ENCODE measurements at places on chromosomes 12 and 14.
A peak's percentile ranks its signal among the peaks of the same experiment; 100 is the strongest.

DNA sequence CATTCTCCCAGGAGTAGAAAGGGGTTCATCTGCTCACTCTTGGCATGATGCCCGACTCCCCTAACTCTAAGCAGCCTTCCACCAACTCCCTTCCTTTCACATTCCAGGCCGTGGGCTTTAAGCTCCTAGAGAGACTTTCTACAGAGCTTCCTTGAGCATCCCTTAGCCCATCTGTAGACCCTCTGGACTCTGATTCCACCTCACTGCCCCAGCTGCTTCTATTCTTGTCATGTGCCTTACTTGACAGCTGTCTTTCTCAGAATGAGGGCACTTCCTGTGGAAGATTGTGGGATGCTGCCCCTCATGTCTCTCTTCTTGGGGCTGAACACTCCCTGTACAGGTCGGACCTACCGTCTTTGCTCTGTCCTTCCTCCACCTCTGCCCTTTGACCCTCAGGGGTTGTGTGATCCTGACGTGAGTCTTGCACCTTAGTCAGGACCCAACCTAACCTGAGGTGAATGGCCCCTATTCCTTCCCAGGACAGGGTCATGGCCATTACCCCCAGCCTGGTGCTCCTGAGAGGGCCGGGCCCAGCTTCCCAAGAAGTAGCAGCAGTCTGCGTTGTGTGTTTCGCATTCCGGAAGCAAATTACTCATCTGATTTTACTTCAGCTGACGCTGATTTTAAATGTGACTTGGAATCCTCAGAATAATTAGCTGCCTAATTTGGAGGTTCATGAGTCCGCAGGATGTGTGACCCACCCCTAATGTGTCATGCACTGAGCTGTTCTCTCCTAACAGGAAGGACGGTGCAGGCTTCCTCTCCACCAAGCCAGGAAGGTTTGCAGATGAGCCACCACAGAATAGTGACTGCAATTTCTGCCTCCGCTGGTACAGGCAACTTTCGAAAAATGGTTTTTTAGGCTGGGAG is 2.7 kb upstream of the GALNT6 start:
- DNase-seq = peak; percentile 66

DNA sequence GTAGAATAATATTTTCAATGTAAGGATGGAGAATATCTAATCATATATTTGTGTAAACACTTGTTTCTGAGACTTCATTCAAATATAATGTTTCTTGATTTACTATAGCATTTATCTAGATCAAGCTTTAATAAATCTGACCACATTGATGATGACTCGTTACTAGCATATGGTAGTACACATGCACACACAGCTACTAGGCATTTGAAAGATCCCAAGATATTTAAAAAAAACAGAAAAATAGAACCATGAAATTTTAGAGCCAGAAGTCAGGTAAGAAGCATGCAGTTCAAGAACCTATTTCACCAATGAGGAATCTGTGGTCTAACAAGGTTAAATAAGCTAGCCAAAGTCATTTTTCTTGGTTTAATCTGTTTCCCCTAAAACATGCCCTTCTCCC is 32.0 kb downstream of the DCP1B start:
- peak; percentile 41 for DNase-seq

DNA sequence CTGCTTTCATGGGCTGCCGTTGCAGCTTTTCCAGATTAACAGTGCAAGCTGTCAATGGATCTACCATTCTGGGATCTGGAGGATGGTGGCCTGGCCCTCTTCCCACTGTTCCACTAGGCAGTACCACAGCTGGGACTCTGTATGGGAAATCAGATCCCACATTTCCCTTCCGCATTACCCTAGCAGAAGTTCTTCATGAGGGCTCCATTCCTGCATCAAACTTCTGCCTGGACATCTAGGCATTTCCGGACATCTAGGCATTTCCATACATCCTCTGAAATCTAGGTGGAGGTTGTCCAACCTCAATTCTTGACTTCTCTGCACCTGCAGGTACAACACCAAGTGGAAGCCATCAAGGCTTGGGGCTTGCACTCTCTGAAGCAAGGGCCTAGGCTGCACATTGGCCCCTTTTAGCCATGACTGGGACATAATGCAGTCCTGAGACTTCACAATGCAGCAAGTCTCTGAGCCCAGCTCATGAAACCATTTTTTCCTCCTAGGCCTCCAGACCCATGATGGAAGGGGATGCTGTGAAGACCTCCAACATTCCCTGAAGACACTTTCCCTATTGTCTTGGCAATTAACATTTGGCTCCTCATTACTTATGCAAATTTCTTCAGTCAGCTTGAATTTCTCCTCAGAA is 863.3 kb downstream of the C12orf50 start:
- no peak for DNase-seq

- peak; percentile 38 for DNase-seq
These were observed 112.3 kb upstream of the DNM1L start for GRCh38 chr12:32566663-32567295.

DNA sequence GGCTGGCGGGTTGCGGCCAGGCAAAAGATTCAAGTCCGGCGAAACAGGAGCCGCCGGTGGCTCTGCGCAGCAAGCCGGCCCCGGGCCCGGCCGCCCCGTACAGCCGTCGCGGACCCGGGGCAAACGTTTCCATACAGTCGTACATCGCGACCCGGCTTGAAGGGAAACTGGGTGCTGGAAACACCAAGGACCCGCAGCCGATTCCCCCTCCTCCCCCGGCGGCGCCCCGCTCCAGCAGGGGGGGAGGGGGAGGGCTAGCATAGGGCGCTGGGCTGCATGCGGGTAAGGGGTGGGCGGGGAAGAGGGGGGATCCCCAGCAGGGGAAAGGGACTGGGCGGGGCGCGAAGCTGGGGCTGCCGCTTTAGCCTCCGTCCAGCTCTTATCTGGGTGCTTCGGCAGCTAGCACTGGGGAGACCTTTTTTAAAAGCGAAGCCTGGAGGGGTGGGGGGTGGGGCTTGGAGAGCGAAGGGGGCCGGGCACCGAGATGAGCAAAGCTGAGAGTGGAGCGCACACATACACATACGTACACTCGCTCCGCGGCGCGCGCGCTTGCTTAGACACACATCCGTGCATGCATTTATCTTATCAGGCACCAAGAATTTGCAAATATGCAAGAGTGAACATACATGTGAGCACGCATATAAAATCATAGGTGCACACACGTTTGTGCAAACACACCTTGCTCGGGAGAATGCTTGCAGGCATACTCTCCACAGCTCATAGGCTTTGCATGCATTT is 11.9 kb downstream of the RARG start:
- peak; percentile 77 for DNase-seq

DNA sequence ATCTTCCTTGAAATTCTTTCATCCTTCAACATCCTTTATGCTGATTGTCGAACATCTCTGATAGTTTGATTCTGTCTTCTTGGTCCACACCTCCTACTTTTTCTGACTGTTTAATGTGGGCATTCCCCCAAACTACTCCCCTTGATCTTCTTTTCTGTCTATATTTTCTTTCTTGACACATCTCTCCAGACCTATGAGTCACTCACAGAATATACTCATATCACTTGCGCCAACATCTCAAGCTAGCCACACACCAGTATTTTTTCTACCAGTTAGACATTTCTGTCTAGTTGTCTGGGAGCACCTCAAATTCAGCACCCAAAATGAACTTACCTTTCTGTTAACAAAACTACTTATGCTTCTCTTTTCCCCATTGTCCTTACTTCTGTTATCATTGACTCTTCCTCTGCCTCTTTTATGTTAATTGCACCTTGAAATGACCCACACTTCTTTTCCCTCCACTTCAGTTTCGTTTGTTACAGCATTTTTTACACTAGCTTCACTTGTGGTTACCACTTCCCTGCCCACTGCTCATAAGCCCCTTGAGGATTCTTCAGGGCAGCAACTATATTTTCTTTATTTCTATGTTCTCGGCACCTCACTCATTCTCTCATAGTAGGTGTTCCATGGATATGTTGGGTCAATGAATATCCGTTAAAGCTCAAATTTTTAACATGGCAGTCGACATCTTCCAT is 33.5 kb downstream of the TSHR start:
- no peak for DNase-seq

DNA sequence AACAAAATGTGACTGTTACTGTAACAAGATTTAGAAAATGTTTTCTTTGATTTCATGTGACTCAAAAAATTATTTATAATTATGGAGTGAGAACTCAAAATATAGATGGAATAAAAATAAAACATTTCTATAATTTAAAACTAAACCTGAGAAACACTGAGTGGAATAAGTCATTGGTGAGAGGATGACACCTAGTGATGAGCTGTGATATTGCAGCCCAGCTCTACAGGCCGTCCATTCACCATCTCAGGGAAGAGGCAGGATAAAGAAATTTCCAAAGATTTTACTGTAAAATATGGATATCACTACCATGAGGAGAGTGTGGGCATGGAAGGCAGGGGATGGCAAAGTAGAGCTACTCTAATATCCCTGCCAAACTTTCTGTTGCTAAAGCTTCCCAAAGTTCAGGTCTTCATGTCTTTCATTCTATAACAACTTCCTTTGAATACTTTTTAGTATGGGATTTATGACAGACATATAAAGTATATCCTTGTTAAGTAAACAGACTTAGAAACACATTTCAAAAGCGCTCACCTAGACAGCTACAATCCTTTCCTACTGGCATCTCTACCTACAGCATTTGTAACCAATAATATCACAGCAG is 308.0 kb downstream of the ITPR2 start:
- DNase-seq = peak; percentile 43

- DNase-seq = no peak
These were observed 263.6 kb downstream of the TMTC2 start for GRCh38 chr12:82950356-82950755.

DNA sequence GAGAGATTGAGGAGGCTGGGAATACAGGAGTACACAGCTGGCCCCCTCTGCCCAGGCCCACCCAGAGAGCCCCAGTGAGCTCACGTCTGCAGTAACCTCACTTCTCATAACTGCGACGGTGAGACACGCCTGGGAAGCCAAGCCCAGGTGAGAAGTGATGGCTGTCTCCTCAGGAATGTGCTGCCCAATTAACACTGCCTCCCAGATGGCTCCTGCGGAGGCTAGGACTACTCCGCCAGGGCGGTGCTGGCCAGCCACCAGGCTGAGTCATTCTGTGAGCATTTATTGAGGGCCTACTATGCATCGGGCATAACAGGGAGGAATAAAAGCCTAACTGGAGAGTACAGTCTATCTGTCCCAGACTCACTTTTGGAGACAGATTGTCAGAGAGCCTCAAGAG is 9.3 kb upstream of the TMEM106C start:
- DNase-seq = no peak

DNA sequence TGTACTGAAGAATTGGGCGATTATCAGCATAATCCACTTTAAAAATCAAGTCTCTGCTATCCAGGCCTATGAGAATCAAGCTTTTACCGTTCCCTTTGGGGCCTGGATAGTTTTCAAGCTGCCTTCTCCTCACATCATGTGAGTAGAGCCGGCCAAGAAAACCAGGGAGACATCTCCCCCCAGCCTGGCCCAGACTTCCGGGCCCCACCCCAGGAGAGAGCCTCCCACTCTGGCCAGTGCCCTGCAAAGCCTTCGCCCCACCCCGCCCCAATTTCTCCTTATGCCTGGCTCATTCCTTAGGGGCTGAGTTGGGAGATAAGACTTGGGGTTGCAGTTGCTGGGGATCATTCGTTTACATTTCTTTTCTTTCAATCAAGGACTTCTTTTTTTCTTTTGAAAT is 1.4 kb upstream of the TMEM132C start:
- no peak for DNase-seq

DNA sequence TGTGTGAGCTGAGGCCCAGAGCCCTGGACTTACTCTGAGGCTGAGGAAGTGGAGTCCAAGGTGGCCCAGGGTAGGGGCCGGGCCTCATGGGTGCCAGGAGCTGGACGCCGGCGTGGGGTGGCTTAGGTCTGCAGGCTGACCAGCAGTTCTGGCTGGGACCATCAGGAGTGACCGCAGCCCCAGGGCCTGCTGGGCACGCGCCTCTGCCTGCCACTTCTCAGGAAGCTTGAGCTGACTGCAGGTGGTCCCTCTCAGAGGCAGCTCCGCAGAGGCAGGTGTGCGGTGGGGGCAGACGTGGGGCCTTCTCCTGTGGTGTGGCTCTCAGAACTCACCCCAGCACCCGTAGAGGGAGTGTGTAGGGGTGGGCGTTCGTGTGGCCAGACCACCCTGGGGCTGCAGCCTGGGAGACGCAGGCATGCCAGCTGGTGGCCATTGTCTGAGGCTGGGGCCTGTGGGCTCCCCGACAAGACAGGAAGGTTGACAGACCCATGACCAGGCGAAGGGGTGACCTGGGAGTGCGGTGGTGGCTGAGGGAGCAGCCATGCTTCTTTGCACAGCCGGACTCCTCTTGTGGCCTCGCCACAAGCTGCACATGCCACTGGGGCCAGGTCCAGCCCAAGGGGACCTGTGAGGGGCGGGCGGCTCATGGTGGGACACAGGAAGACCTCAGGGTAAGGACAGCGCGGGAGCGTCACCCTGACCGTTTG is 40.0 kb upstream of the TEX22 start:
- no peak for DNase-seq

DNA sequence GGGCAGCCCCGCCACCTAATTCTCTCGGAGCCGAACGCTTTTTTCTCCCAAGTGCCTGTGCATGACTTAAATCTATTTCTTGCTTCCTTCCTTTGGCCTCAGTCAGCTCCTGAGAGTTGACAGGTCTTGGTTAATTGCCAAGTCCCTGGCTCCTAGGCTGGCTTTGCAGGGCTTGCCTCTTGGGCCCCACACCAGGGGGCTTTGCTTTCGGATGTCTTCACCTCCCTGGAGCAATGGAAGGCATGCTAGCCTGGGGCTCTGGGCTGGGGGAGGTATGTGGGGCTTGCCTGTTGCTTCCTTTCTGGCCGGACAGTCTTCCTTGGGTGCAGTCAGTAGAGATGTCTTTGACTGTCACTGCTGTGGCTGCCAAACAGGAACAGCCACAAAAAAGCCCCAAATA is 2.2 kb upstream of the KRT80 start:
- DNase-seq = peak; percentile 68

- DNase-seq = no peak
These were observed 217.3 kb downstream of the ADGRD1 start for GRCh38 chr12:131171029-131171428.

- no peak for DNase-seq
These were observed 158.7 kb upstream of the LRIG3 start for GRCh38 chr12:59079002-59079401.

DNA sequence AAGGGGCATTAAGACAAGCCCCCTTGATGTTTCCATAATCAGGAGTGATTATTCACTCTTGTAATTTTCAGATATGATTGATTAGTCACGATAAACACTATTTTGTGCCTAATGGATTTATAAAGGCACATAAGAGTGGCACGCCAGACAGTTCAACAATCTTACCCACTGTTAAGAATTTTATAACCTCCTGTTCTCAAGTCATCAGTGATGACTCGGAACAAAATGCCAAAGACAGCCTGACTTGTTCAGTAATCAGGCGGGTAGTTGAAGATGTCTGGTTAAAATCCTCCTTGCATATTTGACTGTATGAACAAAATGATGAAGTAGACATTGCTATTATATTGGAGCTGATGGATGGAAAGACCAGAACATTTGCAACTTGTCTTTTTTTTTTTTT is 212.1 kb upstream of the RMST start:
- DNase-seq = no peak

GRCh38 chr12:112901271-112901670 is 5.5 kb upstream of the OAS1 start:
- no peak for DNase-seq

DNA sequence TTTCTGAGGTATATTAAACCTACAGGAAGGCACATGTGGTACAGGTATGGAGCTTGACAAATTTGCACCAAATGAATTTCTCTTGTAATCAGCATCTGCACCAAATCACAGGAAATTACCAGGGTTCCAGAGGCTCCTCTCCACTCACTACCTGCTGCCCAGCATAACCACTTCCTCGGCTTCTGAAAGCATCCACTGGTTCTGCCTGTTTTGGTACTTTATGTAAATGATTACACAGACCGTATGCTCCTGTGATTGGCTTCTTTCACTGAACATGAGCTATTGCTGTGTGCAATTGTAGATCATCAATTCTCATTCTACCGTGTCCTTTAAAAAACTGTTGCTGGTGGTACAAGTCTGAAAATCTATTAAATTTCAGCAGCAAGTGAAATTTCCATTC is 522.1 kb downstream of the TMEM132D start:
- peak; percentile 29 for DNase-seq
